ENCODE measurements at places on chromosomes 2 and 18. TPM values are rescaled to one million over a fixed set of nuclear protein-coding genes. Genes with fewer than 3 reads are reported as not detected.
A peak's percentile ranks its signal among the peaks of the same experiment; 100 is the strongest.

- no peak overlapping the region for H3K4me3 ChIP-seq
Measured at GRCh38 chr2:164934401-164935117, 20.8 kb downstream of the SLC38A11 start.

Gene NDC80
- 15.3 TPM for total RNA-seq

Gene D2HGDH
- 8.3 TPM for total RNA-seq

- no peaks in the 10 kb centered on the region for H3K4me1 ChIP-seq
- H3K36me3 ChIP-seq, result no peaks in the 10 kb centered on the region
- no peak for DNase-seq
- H3K4me3 ChIP-seq, result no peak overlapping the region
Measured at GRCh38 chr18:61470031-61470674, 136.9 kb downstream of the CDH20 start.

Gene GAD1
- total RNA-seq, result not detected

Gene CTAGE1
- total RNA-seq, result under 0.01 TPM

- H3K4me3 ChIP-seq, result no peak overlapping the region
- peak overlapping the region; percentile 15 for H3K27ac ChIP-seq
- no peaks in the 10 kb centered on the region for H3K27me3 ChIP-seq
- no peaks in the 10 kb centered on the region for H3K36me3 ChIP-seq
- peaks cover 7% of the 10 kb centered on the region for H3K4me1 ChIP-seq
Measured at GRCh38 chr2:237603049-237603717, 12.6 kb upstream of the RAB17 start.

DNA sequence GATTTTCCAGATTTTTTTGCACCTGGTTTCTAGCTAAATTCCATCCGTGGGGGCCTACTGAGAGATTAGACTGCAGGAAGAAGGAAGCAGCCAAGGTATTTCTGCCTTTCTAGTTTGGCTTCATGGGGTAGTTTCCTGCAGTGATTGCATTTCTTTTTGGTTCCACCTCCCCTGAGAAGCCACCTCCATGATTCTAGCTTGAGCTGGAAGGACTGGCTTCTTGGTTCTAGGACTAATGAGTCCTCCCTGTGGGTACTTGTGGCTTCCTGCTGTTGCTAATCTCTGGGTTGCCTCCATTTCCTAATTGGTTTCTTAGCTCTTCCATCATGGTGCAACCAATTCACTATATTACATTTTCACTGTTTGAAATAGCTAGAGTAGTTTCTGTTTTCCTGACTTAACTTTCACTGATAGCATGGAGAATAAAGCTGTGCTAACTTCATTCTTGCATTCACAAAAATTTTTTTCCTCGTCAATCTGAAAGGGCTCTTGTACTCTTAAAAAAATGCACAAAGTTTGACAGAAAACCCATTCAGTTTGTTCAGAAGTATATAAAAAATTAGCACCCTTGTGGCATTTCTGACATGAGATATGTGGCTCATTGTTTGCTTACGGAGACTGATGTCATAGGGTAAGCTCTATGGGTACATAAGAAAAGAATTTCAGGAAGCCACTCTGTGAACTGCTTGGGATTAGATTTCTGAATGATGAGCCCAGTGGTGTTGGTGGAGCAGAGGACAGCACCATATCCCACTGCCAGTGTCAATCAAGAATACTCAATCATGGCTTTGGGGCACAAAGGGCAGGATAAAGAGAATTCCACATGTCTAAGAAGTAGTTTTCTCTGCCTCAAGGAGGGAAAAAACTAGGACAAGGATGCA is 242.8 kb upstream of the RBMS1 start:
- no peaks in the 10 kb centered on the region for H3K36me3 ChIP-seq
- no peaks in the 10 kb centered on the region for H3K27me3 ChIP-seq
- H3K4me3 ChIP-seq, result no peak overlapping the region
- peaks cover 10% of the 10 kb centered on the region for H3K4me1 ChIP-seq

GRCh38 chr2:232013701-232014353 is 52.3 kb downstream of the DIS3L2 start:
- H3K27ac ChIP-seq, result no peak overlapping the region
- H3K4me3 ChIP-seq, result no peak overlapping the region
- peak; percentile 97 for DNase-seq
- H3K4me1 ChIP-seq, result peaks cover 4% of the 10 kb centered on the region
- peaks cover 11% of the 10 kb centered on the region for H3K27me3 ChIP-seq
